ENCODE measurements at places on chromosomes 3 and 15.

DNA sequence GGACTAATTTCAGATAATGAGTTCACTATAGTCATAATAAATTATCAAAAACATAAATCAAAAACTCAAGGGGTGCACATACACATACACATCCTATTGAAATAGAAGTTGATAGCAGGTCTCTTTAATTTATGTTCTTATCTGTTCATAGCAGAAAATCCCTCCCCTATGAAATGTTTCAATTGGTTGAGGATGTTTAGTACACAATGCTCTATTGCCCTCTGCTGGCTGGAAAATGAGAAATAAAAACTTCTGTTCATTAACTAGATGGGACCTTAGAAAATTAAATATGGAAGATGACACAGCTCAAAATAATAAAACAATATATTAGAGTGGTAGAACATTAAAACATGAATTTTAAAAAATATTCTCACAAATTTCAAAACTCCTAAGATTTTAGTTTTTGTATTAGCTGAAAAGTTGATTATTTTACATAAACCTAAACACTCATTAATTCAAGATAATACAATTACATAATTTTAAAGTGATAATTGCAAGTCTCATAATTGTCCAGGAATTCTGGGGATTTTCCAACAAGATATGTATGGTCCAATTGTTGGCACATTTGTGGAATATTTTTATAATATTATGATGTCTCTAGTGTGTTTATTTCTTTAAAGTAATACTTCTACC is 735.0 kb downstream of the ROBO1 start:
- peak; percentile 69 for DNase-seq

GRCh38 chr15:73891328-73892315 is 18.3 kb downstream of the TBC1D21 start:
- no peak for DNase-seq

DNA sequence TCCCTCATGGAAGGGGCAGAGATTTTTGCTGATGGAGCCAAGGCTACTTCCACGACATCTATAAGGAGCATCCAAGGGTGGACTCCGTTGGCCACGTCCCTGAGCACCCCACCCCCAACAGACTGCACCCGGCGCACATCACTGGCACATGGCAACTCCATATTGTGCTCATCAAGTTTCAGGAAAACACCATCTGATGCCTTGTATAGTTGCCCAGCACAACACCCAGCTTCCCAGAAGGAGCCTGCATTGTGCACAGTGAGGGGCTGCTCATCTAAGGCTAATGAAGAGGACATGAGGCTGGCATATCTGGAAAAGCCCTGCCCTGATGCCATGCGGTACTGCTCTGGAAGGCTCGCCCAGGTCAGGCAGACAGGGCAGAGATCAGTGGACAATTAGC is 15.0 kb upstream of the CACNA2D2 start:
- DNase-seq = no peak

DNA sequence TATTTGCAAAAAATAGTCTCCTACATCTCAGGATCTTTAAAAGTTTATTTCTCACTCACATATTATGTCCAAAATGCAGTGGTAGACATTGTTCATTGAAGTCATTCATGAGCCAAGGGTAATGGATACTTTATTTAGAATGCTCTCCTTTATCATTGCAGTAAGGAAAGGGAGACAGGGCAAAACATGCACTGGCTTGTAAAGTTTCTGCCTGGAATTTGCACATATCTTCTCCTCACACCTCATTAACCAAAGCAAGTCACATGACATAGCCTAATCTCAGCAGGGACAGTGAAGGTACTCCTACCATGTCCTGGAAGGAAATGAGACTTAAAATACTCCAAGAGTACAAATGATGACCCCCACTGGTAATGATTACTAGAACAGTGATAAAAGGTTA is 333.7 kb upstream of the EPHA3 start:
- no peak for DNase-seq

GRCh38 chr15:25790000-25790660 is 73.0 kb downstream of the ATP10A start:
- DNase-seq = peak; percentile 92

- DNase-seq = no peak
Measured at GRCh38 chr3:172853921-172854666, 103.6 kb downstream of the ECT2 start.

DNA sequence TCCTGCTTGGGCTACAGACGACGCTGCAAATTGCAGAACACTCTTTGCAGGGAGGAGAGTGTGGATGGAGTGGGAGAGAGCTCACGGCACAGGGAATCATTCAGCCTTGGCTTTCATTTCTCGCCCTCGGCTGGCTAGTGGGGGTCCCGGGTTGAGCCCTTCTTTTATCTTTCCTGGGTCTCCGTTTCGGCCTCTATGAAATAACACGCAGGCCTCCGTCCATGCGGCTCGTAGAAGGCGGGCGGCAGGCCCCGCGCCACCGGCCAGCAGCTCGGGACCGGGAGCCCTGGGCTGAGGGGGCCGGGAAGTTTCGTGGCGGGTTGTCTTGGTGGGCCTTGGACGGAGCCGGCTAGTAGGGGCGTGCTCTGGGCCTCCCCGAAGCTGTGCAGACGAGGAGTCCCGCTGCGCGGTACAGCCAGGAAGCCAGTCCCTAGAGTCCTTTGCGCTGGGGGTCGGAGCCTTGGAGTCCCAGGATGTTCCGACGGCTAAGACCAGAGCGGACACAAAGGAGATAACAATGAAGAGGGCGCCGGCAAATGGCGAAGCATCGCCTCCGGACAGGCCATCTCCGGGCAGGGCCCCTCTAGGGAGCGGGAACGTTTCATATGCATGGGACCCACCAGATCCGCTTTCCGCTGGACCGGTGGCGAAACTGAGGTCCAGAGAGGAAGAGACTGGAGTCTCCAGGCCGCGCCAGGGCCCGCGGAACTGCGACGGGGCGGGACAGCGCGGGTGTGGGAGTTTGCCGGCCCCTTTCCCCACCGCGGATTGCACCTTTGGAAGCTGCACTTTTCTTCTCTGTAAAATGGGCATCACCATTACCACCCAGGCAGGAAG is 4.3 kb downstream of the RNU6-1 start:
- DNase-seq = no peak

DNA sequence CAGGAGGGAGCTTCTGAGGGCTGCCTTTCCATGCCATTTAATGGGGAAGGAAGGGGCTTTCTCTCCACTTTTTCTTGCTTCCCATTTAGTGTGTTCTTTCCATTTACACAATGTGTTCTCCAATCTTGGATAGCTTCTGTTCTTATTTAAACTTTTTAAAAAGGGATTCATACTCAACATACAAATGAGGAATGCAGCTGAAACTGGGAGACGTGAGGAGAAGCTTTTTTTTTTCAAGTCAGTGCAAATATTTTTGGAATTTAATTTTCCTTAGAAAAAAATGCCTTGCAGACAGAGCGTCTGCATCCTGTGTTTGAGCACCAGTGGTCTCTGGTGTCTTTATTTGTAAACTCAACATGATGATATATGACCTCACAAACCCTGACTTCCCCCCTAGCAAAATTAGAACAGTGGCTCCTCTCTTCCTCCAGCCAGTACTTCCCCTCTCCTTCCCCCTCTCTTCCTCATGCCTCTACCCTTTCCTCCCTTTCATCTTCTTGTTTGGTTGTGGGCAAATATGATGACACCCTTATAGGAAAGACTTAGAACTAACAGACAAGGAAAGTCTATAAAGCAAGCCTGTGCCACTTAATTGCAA is 48.1 kb upstream of the PCSK6 start:
- DNase-seq = peak; percentile 24

DNA sequence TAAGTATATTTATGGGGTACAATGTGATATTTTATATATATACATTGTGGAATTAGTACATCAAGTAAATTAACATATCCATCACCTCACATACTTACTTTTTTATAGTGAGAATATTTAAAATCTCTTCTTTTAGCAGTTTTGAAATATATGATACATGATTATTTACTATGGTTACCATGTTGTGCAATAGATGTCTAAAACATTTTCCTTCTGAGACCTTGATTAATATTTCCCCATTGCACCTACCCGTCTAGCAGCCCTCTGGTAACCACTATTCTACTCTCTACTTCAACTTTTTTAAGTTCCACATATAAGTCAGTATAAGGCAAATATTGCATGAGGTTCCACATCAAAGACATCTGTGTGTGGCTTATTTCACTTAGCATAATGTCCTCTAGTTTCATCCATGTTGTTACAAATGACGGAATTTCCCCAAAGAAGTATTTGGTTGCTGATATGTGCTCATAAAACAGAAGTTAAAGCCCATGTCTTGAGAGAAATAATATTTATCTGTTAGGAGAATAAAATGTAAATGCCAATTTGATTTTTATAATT is 29.6 kb upstream of the NFKBIZ start:
- no peak for DNase-seq

GRCh38 chr3:152557302-152557999 is 277.5 kb upstream of the P2RY1 start:
- no peak for DNase-seq

- peak; percentile 30 for DNase-seq
Measured at GRCh38 chr3:195542316-195542697, 818 bp downstream of the PPP1R2 start.

DNA sequence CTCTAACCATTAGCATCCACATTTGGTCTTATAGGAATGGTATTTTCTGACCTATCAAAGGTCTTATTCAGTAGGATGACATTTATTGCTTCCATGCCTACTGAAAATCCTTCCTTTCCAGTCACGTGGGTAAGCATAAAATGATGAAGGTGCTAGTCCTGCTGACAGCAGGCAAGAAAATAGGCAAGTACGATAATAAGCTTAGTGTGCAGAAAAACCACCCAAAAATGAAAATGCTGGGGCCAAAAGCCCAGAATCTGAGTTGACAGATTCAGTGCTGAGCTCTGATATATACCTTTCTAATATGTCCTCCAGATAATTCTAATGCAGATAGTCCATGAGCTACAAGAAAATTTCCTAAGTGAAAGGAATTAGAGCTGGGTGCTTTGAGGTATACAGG is 194.8 kb downstream of the WDR72 start:
- no peak for DNase-seq

DNA sequence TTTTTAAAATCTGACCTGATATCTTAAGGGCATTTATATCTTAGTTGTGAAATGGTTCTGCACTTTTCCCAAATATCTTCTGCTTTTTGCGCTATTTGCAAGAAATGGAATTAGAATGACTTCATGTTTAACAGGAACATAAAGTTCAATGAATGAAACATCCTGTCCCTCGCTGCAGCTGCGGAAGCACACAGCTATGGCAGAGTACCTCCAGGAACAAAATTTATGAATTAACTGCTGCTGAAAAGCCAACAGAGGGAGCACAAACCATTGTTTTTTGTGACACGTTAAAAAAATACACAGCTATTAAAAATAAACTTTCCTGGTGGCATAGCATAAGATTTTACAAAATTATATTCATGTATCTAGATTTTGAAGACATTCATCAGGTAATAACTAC is 404.4 kb upstream of the MDFIC2 start:
- DNase-seq = peak; percentile 61

GRCh38 chr15:85772668-85773067 is 22.1 kb downstream of the KLHL25 start:
- no peak for DNase-seq

DNA sequence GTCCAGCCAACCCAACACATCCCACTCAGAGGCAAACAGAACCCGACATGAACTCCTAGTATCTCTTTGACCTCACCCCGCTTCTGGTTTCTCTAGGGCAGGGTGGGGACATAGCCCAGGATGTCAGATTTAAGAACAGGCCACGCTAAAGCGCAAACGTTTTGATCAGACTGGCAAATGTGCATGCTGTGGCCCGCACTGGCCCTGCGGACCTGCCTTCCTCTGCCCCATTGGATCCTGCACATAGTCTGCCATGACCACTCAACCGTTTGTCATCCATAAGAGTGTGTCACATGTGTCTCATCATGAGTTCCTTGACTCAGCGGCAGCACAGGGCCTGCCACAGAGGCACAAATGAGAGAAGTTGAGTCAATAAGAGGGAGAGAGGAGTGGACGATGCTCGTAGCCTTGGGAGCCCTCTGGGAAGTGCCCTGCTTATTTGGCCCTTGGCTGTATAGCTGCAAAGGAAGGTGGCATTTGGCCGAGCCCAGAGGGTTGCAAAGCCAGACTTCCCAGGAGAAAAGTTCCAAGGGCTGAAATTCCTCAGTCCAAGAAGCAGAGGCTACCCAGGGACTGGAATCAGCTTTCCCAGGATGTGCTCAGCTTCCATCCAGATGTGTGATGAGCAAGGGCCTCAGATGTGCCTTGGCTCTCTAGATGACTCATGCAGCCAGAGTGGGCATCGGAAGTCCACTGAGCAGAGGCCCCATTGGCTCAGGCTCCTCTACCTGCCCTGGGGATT is 55.5 kb upstream of the SLCO2A1 start:
- peak; percentile 59 for DNase-seq

DNA sequence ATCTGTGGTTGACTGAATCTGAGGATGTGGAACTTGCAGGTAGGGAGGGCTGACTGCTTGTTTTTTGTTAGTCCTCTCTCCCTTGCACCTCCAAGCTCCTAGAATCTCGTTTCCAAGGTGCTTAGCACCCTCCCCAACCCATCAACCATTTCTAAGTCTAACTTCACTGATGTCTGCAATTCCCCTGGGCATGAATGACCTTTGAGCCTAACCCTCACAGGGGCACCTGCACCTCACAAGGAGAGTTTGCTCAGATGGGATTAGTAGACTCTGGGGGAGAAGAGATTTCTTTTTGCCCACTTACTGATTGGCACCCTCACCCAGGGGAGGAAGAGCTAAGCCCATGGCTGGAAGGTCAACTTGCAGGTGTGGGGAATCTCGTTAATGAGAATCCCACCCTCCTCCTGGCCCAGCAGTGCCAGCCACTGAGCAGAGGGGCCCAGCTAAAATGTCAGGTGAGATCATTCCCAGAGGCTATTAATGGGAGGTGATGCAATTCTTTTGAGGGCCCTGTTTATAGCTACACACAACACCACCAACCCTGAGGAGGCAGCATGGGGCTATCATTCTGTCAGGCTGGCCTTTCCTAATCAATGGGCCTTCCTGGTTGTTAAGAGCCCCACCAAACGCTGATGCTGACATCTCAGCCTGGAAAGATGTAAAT is 81.6 kb upstream of the HERC1 start:
- DNase-seq = no peak

GRCh38 chr15:66249605-66250174 is 3.9 kb downstream of the MEGF11 start:
- DNase-seq = no peak

DNA sequence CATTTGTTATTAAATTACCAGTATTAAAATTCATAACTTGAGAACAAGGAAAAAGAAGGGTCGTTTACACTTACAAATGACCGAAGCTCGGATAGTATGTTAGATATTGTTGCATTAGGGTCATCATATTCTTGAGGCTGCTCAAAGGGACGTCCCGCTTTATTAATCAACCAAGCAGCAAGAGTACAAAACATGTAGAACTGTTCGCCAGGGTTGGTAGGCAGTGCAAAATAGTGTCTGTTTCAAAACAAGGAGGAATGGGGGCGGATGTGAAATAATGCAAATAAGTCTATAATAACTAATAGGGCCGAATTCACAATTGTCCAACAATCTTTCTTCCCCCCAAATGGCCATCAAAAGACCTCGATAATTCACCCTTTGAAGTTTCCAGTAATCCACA is 2.9 kb downstream of the IFT57 start:
- no peak for DNase-seq

GRCh38 chr3:180002006-180002405 is 34.7 kb downstream of the PEX5L start:
- no peak for DNase-seq

- DNase-seq = no peak
Measured at GRCh38 chr3:46713050-46713897, 4.4 kb downstream of the PRSS50 start.

- no peak for DNase-seq
Measured at GRCh38 chr15:40106203-40107161, 2.2 kb downstream of the BMF start.
